Activated CD4-positive, alpha-beta memory T cell treated with anti-CD3 and anti-CD28 coated beads, Interleukin-2, amount 10 ng/mL, durations not matched to agents 7 days and 5 days (primary cell): ENCODE measurements at places on chromosomes 6 and 20.

GRCh38 chr20:38253571-38253970 lies 7.0 kb downstream of the KIAA1755 start:
- no peak overlapping the region for H3K4me3 ChIP-seq
- DNase-seq: no peak
- no peaks in the 10 kb centered on the region for H3K36me3 ChIP-seq
- no peaks in the 10 kb centered on the region for H3K4me1 ChIP-seq
- peaks cover 8% of the 10 kb centered on the region for H3K27me3 ChIP-seq
- no peak overlapping the region for H3K27ac ChIP-seq

- peak overlapping the region; percentile 21 for H3K4me3 ChIP-seq
- H3K36me3 ChIP-seq: peaks cover 48% of the 10 kb centered on the region
- no peak overlapping the region for H3K27ac ChIP-seq
- DNase-seq: peak; percentile 33
- H3K4me1 ChIP-seq: peaks cover 4% of the 10 kb centered on the region
Measured at GRCh38 chr6:149211046-149211571, 106.4 kb upstream of the TAB2 start.

GRCh38 chr6:143337201-143337949 lies 113.1 kb downstream of the ADAT2 start:
- peaks cover 9% of the 10 kb centered on the region for H3K4me1 ChIP-seq
- H3K27ac ChIP-seq: no peak overlapping the region
- no peak overlapping the region for H3K4me3 ChIP-seq
- DNase-seq: peak; percentile 47
- no peaks in the 10 kb centered on the region for H3K27me3 ChIP-seq
- no peaks in the 10 kb centered on the region for H3K36me3 ChIP-seq

DNA sequence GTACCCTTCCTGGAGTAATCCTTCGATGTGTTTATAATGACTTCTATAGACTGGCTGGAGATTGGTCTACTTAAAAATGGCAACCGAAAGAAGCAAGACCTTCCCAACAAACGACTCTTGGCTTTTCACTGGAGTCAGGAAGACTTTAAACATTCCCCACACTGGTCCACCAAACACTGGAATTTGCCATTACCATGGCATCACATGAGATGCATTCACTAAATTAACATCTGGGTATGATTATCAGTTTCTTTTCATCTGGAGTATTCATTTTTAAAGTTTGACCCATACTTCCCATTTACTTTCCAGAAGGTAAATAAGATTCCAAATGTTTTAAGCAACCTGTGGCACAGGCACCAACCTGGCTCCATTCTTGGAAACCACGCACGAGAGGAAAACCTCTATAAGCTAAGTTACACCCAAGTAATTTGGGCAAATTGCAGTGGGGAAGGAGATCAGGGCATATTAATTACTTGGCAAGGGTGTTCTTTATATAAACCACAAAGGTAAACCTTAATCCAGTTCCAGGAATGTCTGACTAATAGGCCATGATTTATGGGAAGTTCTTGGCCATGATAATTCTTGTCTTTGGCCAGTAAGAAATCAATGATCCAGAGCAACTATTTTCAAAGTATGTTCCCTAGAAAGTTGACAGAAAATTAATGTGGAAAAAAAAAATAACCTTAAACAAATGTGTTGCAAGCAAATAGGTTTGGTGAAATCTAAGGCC lies 190.0 kb upstream of the COL21A1 start:
- H3K36me3 ChIP-seq: no peaks in the 10 kb centered on the region
- H3K4me3 ChIP-seq: no peak overlapping the region
- H3K27ac ChIP-seq: no peak overlapping the region

DNA sequence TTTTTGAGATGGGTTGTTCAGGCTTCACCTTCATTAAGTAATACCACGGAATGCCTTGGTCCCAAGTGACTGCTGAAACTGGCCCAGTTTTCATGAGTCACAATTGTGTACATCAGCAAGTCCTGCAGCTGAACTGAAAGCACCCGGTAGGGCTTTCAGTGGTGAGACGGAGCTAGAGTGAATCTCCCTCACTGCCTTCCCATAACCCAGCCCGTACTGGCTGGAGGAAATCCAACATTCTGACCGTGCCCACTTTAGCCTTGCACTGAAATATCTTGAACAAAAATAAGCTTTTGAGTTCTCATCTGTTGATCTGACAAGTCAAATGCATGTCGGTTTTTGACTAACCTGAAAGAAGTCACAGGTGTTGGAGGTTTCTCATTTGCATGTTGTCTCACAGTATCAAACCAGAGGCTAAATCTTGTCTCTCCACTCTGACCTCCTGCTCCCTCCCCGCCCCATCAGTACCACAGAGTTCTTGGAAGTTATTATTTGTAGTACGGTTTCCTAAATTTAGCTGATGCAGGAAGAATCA lies 35.9 kb downstream of the DUSP22 start:
- DNase-seq: peak; percentile 45
- no peak overlapping the region for H3K4me3 ChIP-seq
- H3K4me1 ChIP-seq: no peaks in the 10 kb centered on the region
- H3K27ac ChIP-seq: no peak overlapping the region
- H3K27me3 ChIP-seq: no peaks in the 10 kb centered on the region
- H3K36me3 ChIP-seq: no peaks in the 10 kb centered on the region

GRCh38 chr6:33061987-33062386 lies 11.5 kb downstream of the HLA-DPA1 start:
- no peak overlapping the region for H3K4me3 ChIP-seq
- no peak overlapping the region for H3K27ac ChIP-seq
- peaks cover 17% of the 10 kb centered on the region for H3K27me3 ChIP-seq
- no peaks in the 10 kb centered on the region for H3K4me1 ChIP-seq

DNA sequence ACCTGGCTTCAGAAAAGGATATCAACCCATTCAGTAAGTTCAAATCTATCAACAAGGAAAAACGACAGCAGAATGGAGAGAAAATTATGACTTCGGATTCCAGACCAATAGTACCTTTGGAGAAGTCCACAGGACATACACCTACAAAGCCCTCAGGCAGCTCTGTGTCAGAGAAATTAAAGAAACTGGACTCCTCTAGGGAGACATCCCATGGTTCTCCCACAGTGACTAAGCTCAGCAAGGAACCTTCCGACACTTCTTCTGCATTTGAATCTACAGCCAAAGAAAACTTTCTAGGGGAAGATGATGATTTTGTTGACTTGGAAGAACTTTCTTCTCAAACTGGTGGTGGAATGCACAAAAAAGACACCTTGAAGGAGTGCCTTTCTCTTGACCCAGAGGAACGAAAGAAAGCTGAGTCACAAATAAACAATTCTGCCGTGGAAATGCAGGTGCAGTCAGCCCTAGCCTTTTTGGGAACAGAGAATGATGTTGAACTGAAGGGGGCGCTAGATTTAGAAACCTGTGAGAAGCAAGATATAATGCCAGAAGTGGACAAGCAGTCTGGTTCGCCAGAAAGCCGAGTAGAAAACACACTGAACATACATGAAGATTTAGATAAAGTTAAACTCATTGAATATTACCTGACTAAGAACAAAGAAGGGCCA lies 67.4 kb upstream of the HINT3 start:
- H3K27me3 ChIP-seq: no peaks in the 10 kb centered on the region
- peaks cover 30% of the 10 kb centered on the region for H3K36me3 ChIP-seq
- DNase-seq: no peak
- H3K27ac ChIP-seq: no peak overlapping the region
- H3K4me3 ChIP-seq: no peak overlapping the region

DNA sequence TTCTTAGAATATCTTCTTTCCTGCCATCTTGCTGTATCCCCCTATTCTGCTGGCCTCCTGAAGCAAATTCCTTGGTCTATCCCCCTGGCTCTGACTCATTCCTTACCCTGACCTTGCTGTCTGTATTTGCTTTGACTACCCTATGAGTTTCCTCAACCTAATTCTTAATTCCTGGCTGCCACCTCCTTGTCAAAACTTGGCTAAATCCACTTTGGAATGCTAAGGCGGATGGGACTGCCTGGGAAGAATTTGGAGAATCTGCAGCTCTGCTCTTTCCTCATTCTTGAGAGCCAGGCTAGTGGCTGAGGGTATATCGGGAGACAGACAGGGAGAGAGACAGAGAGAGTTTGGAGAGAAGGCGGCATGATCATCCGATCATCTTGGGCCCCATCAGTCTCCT lies 24.4 kb downstream of the CAP2 start:
- no peak for DNase-seq
- no peak overlapping the region for H3K4me3 ChIP-seq
- H3K36me3 ChIP-seq: no peaks in the 10 kb centered on the region
- peaks cover 4% of the 10 kb centered on the region for H3K27me3 ChIP-seq

DNA sequence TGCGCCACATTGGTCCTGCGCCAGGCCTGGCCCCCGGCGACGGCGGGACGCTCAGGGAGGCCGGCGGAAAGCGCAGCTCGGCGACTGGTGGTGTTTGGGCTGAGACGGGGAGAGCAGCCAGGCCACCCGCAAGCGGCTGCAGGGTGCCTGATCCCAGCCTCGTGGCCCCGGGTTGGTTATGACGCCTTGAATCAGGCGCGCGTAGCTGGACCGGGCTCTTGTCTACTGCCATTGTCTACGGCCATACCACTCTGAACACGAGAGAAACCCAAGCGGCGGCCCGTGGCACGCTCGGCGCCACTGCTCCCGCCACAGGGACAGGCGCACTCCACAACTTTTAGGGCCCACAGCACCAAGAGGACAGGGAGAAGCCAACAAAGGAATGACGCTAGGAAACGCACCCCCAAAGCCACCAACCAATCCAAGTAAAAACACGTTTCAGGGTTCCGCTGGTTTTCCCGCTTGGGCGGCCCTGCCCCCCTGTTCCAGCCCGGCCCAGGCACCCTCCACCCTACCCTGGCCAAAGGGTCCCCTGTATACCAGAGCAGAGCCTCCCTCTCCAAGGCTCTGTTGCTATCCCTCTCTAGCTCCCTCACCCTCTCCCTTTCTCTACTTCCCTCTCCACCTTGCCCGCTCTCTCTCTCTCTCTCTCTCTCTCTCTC lies 1849.3 kb upstream of the DEFB115 start:
- H3K27ac ChIP-seq: no peak overlapping the region
- H3K36me3 ChIP-seq: peaks cover 7% of the 10 kb centered on the region
- peaks cover 22% of the 10 kb centered on the region for H3K27me3 ChIP-seq
- peaks cover 5% of the 10 kb centered on the region for H3K4me1 ChIP-seq

GRCh38 chr20:47412083-47412482 lies 55.6 kb upstream of the ZMYND8 start:
- H3K27ac ChIP-seq: no peak overlapping the region
- no peaks in the 10 kb centered on the region for H3K27me3 ChIP-seq
- peaks cover 43% of the 10 kb centered on the region for H3K4me1 ChIP-seq
- H3K4me3 ChIP-seq: no peak overlapping the region
- H3K36me3 ChIP-seq: peaks cover 4% of the 10 kb centered on the region

GRCh38 chr20:41672282-41672681 lies 54.1 kb upstream of the CHD6 start:
- H3K4me1 ChIP-seq: no peaks in the 10 kb centered on the region
- H3K4me3 ChIP-seq: no peak overlapping the region
- H3K27me3 ChIP-seq: peaks cover 24% of the 10 kb centered on the region
- no peak overlapping the region for H3K27ac ChIP-seq

- H3K4me1 ChIP-seq: no peaks in the 10 kb centered on the region
- no peaks in the 10 kb centered on the region for H3K36me3 ChIP-seq
- peaks cover 2% of the 10 kb centered on the region for H3K27me3 ChIP-seq
- H3K4me3 ChIP-seq: no peak overlapping the region
- no peak overlapping the region for H3K27ac ChIP-seq
- no peak for DNase-seq
Measured at GRCh38 chr20:40810332-40811000, 121.4 kb upstream of the MAFB start.

DNA sequence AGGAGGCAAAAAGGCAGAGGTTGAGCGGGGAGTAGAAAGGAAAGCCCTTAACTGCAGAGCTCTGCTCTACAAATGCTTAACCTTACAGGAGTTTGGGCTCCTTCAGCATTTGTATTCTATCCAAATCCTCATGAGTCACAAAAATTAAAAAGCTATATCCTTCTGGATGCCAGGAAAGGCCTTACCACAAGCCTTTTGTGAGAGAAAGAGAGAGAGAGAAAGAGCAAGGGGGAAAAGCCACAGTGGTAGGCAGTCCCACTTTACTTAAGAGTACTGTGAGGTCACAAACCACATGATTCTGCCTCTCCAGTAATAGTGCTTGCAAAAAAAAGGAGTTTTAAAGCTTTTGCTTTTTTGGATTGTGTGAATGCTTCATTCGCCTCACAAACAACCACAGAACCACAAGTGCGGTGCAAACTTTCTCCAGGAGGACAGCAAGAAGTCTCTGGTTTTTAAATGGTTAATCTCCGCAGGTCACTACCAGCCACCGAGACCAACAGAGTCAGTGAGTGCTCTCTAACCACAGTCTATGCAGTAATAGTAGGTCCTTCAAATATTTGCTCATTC lies at the start of gene RUNX2:
RUNX2 (plus strand) TSS at position 375 of the 567 bp plus-strand sequence. CDS start 397 bp downstream, outside the sequence.
- H3K4me1 ChIP-seq: peaks cover 24% of the 10 kb centered on the region
- no peaks in the 10 kb centered on the region for H3K27me3 ChIP-seq
- no peaks in the 10 kb centered on the region for H3K36me3 ChIP-seq
- no peak within 1 kb of the TSS for H3K4me3 ChIP-seq

GRCh38 chr6:156585859-156586258 lies 191.3 kb upstream of the ARID1B start:
- H3K4me1 ChIP-seq: no peaks in the 10 kb centered on the region
- no peak for DNase-seq
- H3K4me3 ChIP-seq: no peak overlapping the region
- no peaks in the 10 kb centered on the region for H3K36me3 ChIP-seq

DNA sequence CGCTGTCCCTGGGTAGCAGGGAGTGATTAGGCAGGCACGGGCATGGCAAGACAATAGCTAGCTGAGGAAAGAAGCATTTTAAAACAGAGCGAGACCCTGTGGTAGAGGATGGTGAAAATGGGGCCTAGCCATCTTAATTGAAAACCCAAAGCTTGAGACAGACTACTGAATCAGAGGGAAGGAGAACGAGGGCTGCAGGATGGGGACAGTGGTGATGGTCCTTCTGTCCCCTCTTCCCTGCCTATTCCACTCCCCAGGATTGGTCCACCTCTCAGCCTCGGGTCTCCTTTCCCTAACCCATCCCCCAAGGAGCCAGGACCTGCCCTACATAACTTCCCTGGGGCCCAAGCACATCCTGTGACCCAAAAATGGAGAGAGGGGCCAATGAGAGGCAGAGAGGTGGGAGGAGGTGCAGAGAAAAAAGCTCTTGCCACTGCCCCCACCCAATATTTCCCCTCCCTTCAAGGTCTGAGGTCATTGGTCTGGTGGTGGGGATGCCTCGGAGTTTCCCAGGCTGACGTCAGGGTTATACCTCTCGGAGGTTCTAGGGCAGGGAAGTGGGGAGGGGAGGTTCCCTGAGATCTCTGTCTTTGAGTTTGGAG lies 884 bp upstream of the CUTA start:
- H3K36me3 ChIP-seq: peaks cover 26% of the 10 kb centered on the region
- H3K27me3 ChIP-seq: peaks cover 16% of the 10 kb centered on the region
- DNase-seq: peak; percentile 66
- peak overlapping the region; percentile 98 for H3K27ac ChIP-seq
- peaks cover 65% of the 10 kb centered on the region for H3K4me1 ChIP-seq
- H3K4me3 ChIP-seq: peak overlapping the region; percentile 92

DNA sequence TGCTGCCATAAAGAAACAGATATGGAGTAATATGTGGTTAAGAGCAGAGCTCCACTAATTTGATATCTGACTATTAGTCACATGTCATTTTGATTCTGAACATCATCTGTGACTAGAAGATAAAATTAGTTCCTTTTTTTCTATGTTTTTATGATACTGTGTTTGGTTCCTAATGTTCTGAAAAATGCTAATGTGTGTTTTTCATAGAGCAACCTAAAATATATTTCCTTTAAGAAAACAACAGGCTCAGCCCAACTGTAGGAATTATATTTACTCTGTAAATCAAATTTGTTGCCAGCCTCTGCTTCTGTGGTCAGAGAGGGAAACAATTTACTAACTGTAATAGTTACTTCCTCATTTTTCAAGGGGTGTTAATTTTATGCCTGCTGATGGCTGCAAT lies 33.3 kb upstream of the TXLNB start:
- DNase-seq: no peak
- no peaks in the 10 kb centered on the region for H3K27me3 ChIP-seq
- H3K36me3 ChIP-seq: peaks cover 22% of the 10 kb centered on the region
- H3K4me3 ChIP-seq: no peak overlapping the region
- H3K4me1 ChIP-seq: peaks cover 31% of the 10 kb centered on the region
